ENCODE measurements at places on chromosomes 3 and 15.

DNA sequence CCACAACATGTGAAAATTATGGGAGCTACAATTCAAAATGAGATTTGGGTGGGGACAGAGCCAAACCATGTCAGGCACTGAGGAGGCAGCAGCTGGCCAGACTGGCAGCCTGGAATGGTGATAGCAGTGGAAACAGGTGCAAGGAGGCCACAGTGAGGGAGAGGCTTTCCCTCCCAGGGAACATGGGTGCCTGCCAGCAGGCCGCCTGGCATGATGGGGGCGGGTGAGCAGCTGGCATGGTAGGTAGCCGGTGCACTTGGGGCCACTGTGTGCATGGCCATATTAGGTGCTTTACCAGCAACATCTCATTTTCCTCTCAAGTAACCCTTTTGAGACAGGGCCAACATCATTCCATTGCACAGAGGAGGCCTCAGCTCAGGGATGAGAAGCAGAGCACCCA is 18.3 kb upstream of the MRPS22 start:
- DNase-seq: no peak

DNA sequence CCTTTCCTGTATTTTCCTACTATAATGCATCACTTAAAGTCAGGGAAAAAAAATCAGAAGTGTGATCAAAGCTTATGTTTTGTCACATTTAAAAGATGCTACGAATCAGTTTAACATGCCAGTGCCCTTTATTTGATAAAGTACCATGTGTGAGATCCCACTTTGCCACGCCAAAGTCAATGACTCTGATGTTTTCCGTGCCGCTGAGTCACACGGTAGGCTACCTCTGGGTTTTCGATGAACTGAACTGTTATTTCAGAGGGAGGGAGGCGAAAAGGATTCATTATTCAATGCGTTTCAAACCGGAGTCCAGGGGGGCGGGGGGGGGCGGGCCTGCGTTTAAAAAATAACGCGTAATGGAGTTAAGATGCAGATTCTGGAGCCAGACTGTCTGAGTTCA is 203.0 kb downstream of the ABHD5 start:
- DNase-seq: peak; percentile 47

GRCh38 chr3:178901204-178901603 is 170.4 kb downstream of the ZMAT3 start:
- DNase-seq: no peak

DNA sequence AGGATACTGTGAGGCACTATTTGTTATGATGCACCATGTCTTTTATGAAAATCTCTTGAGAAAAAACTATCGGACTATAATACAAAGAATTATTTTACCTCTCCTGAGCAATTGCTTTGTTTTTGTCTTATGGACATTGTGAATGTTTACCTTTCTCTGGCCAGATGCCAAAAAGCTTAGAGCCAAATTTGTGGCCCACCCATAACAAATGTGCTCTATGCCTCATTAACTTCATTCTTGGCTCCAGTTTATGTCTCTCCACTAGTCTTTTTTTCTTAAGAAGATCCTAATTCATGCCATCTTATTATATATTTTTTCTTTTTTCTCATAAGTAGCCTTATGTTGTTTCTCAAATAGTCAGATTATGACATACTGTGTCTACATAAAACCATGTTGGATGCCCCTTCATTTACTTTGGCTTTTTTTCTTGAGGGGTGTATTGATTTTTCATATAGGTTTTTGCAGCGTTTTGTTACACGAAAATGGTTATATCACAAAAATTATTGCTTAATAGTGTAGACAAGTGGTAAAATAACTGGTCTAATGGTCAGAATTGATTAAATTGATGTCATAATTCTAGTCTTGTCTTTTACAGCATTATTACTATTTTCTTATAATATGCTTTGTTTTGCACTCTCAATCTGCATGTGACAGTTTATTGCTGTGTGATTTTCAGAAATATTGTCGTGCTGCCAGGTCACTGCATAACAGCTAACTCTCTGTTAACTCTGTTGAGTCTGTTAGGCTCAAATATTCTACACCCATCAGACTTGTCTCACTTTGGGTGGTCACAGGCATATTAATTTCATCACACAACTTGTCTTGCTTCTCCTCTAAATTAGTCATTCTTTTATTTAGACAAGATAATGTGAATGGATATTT is 18.2 kb downstream of the SENP8 start:
- no peak for DNase-seq

GRCh38 chr3:76383781-76384180 is 598.4 kb upstream of the ZNF717 start:
- no peak for DNase-seq

GRCh38 chr15:83078712-83079111 is 11.7 kb upstream of the BTBD1 start:
- no peak for DNase-seq

DNA sequence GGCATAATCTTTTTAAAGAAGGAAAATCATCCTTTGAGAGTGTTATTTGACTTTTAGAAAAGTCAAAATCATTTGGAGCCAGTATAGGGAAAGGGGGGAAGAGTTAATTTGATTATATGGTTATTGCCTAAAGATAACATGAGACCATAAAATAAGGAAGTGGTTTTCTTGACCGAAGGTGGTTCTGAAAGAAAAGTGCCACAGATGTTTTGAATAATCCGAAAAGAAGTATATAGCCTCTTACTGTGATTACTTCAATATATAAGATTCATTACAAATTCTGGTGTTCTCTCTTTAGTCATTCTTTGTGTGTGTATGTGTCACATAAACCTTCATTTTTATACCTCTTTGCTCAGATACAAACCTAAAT is 1.1 kb downstream of the DNAJB11 start:
- DNase-seq: no peak

DNA sequence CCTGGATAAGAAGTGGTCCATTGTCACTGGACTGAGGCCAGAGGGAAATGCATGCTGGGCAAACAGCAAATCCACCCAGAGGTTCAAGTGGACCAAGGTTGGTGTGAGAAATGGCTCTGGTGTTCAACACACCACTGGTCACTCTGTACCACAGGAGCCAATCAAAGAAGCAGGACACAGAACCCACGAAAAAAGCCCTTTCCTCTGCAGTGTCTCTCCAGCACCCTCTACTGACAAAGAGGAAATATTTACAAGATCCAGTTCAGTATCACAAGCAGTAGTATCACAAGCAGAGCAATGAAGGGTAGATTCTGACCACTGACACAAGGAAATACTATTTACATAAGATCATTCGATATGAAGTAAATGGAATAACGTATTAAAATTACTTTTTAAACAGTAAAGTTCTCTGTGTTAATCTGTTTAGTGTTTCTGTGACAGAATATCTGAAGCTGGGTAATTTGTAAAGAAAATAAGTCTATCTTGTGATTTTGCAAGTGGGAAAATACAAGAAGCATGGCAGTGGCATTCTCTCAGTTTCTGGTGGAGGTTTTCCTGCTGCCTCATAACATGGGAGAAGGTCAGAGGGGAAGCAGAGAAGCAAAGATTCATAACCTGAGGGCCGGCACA is 390.7 kb downstream of the EFHB start:
- no peak for DNase-seq

DNA sequence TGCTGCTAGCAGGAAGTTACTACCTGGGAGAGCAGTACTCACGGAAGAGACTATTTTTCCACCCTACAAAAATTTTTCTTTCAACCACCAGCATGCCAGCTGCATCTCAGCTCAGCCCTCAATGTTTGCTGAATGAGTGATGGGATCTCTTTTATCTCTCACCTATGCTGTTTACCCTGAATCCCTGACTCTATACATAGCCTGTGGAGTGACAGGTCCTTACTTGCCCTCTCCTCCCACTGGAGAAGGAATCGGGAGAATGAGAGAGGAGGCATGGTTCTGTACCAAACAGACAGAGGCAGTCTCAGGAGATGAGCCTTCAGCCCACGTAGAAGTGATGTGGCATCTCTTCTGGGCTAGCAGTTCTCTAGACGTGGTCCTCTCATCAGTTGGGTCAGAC is 6.7 kb upstream of the DGKG start:
- no peak for DNase-seq

GRCh38 chr3:111373861-111374260 is 168.1 kb upstream of the CD96 start:
- DNase-seq: peak; percentile 15

GRCh38 chr3:41320953-41321641 is 121.8 kb downstream of the CTNNB1 start:
- no peak for DNase-seq

DNA sequence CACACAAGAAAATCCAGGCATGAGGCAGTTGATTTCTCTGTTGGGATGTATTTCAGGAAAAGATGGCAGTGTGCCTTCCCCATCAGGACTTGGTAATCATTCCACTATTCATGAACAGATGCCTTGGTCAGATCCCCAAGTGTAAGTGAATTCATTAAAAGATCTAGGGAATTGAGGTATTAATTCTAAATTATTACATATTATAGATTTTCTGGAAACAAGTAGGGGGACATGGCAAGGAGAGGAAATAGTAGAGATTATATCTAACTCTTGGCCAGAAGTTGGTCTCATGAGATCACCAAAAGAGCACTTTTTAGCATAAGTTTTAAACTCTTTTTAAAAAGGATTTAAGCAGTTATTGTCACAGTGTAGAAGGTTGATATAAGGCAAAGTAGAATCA is 74.4 kb upstream of the MDFIC2 start:
- no peak for DNase-seq

DNA sequence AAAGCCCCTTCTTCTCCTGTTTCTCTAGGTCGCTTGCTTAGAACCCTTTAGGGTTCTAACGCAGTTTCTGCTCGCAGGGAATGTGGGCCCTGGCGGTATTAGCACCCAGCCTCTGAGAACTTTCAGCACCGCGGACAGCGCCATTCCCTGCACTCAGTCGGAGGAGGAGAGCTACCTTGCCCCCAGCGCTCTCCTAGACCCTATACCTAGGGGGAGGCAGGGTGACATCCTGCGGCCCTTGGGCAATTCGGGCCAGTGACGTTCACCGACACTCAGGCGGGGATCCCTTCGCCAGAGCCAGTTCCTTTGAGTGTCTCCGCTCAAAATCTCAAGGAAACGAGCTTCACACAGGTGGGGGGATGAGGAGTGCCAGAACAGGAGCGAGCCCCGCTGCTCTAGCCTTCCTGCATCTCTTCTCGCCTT is 1.3 kb downstream of the SLC7A14 start:
- DNase-seq: peak; percentile 64

DNA sequence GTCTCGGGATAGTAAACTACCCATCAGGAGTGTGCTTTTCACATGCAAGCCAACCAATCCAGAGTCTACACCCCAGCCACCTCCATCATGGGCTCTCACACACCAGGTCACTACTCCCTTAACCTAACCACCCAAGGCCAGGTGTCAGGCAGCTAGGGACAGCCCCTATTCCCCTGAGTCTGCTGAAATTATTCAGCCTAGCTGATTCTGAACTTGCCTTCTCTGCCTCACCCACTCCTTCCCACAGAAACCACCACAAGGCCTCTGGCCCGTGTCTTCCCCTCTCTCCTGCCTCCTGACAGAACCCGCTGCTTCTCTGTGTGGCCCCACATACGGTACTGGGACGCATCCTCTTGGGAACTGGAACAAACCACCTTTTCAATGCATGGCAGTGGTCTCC is 82.1 kb downstream of the PCSK6 start:
- DNase-seq: no peak

DNA sequence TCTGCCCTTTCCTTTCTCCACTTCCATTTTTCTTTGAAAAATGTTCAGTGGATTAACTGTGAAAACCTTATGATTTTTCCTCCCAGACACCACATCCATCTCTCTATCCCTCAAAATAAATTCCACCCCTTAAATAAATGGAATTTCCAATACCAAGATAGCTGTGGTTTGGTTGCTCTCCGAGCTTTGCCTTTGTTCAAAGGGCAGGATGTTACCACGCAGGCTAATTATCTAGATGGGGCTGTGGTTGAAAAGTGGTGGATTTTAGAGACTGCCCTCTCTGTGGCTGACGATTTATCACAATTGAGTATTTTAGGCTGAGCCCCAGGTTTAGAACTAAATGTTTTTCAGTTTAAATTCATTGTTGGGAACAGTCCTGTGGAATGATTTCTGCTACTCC is 36.9 kb upstream of the CMSS1 start:
- peak; percentile 69 for DNase-seq
